ENCODE measurements at places on chromosomes 11 and 22.

- DNase-seq, result no peak
Observed at GRCh38 chr11:107265591-107266121, 192.0 kb downstream of the CWF19L2 start.

DNA sequence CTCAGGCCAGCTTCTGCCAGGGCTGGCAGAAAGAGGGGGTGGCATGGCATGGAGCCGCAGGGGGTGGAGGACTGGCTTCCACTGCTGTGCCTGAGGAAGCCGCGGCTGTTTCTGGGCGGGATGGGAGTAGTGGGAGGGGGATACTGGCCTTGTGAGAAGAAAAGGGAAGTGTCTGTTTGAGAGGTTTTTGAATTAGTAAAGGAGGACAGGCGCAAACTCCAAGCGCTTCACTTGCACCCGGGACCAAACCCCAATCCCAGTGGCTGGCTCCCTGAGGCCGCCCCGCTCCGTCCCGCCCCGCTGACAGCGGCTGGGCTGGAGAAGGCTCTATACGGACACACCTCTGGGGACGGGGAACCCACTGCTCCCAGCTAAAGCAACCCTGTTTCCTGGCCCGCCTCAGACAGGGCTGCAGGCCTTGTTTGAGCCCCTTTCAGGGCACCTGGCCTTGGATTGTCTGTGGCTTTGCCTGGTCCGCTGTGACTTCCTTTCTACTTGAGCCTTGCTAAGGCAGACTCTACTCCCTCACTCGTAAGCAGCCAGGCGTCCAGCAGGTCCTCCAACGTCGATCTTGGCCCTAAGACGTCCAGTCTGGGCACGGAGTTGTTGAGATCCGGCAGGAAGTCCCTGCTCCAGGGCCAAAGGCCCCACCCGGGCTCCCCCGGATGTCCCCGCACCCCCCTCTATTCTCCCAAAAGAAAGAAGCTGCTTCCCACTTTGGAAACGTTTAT is 2.2 kb downstream of the APOA1 start:
- DNase-seq, result no peak

- DNase-seq, result no peak
Observed at GRCh38 chr11:62860835-62861563, 19.7 kb upstream of the SLC3A2 start.

DNA sequence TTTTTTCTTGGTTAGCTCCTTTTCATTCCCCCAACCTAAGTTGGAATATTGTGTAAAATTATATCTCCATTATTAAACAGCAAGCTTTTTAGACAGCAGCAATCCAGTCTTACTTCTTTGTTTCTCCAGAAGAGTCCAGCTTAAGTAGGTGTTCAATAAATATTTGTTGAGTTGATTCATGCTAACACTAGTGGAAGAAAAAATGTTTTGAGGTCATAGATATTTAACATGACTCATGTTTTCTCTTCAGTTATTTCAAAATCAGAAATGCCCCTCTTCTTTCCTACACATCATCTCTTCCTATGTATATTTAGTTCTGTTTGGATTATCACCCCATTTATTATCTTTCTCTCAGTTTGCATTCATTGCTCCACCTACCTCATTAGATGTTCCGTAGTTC is 20.3 kb downstream of the CCDC83 start:
- DNase-seq, result no peak

DNA sequence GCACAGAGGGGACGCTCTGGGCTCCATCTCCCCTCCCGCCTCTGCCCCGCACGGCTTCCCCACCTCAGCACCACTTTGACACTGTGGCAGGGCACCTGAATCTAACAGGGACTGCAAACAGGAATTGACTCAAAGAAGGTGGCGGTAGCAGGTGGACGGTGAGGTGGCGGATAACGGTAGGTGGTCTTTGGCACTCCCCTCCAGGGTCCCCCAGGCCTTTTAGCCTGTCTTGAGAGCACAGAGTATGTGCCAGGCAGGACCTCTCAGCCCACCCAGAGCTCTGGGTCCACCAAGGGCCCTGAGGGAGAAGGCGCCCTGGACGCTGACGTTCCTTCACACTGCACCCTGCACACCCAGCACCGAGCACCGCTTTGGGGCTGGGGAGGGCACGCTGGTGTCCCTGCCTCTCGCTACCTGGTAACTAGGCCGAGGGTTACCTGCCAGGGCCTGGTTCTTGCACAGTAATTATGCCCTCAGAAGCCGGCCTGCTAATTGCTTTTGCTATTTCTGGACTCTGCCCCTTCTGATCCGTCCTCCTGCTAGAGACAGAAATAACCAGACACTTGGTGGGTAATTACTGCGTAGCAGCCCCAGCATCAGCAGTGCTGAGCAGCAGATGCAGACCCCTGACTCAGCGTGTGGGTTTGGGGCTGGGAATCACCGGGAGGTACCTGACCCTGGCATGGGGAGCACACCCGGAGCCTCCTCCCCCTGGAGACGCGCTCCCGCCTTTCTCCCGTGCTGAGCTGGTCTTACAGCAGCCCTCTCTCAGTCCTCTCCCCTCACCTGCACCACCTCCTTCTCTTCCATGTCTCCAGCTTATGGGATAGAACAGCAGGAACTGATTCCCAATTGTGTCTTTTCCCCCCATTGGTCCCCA is 103.3 kb upstream of the B3GAT1 start:
- DNase-seq, result no peak

DNA sequence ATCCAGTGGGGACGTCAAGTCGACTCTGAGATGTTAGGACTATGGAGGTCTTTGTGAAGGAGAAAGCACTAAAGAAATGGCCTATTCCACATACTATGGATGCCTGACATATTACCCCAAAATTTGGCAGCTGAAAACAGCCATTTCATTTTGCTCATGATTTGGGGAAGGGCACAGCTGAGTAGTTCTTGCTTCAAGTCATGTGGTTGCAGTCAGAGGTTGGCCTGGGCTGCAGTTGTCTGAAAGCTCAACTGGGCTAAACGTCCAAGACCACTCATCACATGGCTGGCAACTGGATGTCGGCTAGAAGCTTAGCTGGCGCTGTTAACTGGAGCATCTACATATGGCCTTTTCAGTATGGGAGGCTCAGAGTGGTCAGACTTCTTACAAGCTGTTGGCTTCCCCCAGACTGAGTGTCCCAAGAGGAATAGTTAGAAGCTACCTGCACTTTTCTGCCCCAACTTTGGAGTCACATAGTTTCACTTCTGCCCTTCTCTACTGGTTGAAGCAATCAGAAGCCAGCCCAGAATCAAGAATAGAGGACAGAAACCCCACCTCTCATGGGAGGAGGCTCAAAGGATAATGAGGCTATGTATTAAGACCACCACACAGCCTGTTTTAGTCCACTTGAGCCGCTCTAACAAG is 14.1 kb downstream of the SLC35C1 start:
- DNase-seq, result no peak

Data from CD4-positive, alpha-beta T cell treated with Interleukin-15 for 4 hours (primary cell).